ENCODE measurements at places on chromosomes 16 and 17. TPM values are rescaled to one million over a fixed set of nuclear protein-coding genes. Genes with fewer than 3 reads are reported as not detected.
A peak's percentile ranks its signal among the peaks of the same experiment; 100 is the strongest.

DNA sequence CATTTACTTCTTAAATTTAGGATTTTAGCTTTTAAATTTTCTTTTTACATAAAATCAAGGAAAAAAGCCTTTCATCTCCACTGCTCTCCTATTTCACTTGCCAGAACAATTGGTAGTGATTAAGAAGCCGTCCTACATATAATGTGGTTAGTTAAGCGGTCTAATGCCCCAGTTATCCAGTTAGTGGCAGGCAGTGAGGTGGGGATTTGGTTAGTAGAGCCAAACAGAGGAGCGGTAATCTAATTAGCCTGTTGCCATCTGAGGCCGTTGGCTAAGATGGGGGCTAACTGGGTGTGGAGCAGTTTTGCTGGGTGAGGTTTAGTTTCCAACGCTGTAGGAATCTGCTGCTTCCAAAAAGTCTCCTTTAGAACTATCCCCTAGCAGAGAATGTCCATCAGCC lies 22.4 kb downstream of the SNX11 start:
- no peak for DNase-seq

The NOG gene
- polyA plus RNA-seq = 3.6 TPM

The TMIGD1 gene
- not detected for polyA plus RNA-seq

GRCh38 chr17:207775-208174 lies 26.3 kb upstream of the DOC2B start:
- DNase-seq = no peak

- DNase-seq = no peak
These were observed 14.8 kb downstream of the UTS2R start for GRCh38 chr17:82386255-82386831.

- DNase-seq = peak; percentile 26
These were observed 51.3 kb upstream of the FA2H start for GRCh38 chr16:74825941-74826340.

Measured in mammary epithelial cell (primary cell).